ENCODE measurements at places on chromosomes 6 and 20.

- no peak for DNase-seq
Observed at GRCh38 chr6:152261179-152261578, 376.0 kb downstream of the SYNE1 start.

DNA sequence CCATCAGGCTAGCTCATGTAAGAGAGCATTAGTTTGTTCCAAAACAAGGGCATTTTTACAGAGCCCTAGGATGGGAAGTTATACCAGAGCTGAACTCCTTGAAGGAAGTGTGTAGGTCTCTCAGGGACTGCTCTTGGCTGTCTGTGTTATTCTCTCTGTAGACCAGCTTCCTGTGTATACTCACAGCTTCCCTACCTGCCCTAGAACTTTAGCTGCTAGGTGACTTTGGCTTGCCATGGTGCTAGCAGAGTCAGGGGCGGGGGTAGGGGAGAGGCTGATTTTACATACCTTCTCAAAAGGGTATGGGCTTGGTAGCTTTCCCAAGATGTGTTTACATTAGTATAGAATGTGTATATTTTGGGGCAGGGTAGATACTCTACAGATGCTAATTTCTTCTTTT, 17.4 kb downstream of the MAPRE1 start:
- no peak for DNase-seq

DNA sequence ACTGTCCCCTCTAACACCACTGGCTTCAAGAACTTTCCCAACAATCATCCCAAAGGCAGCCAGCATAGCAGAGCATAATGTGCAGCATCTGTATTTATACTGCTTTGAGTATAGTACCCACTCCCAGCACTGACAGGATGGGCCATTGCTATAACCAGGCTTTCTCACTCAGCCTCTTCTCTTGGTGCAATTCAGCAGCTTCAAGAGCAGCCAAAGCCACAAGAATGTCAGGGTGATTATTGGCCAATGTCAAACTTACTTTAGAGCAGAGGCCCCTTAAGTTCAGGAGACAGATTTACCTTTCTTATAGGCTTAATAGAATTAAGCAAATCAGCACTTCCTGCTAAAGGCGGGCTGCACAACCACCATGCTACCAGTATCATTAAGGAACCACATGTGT, 232.4 kb upstream of the RSPO3 start:
- DNase-seq, result no peak

DNA sequence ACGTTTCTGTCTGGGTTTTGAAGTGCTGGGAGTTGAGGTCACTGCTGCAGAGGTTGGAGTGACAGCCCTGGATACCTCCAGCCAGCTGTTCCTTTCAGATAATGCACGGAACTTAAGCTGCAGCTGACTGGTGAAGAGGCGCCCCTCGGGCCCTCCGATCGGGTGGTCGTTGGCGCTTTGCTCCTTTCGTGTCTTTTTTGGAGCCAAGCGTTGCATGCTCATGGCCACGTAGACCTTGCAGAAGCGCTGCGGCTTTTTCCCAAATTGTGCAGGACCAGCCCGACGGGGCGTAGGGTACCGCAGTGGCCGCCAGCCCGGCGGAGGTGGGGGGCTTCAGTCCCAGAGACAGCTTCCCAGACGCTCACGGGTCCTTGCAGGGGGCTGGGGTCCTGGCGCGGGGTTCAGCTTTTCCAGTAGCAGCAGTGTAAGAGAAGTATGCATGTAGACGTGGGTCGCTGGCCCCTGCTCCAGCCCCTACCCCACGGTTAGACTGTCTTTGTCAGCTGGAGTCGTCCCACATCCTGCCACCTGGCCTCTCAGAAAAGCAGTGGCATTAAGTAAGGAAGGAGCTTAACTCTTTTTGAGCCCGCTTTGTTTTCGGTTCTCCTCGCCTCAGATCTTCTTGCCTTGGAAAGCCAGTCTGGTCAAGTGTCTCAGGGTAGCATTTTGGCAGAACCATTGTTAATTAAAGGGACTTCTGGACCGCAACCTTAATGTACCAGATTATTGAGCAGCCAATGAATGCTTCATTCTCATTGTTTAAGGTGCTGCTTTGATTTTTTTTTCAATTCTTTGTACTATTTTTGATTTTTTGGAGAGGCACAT, 838 bp downstream of the TNFAIP3 start:
- no peak for DNase-seq

- DNase-seq, result no peak
Observed at GRCh38 chr6:29709188-29709587, 14.0 kb upstream of the HLA-F start.

GRCh38 chr20:34862724-34863123, 9.9 kb downstream of the GGT7 start:
- DNase-seq, result no peak

GRCh38 chr20:9359561-9360308, 154.7 kb upstream of the LAMP5 start:
- DNase-seq, result peak; percentile 34

DNA sequence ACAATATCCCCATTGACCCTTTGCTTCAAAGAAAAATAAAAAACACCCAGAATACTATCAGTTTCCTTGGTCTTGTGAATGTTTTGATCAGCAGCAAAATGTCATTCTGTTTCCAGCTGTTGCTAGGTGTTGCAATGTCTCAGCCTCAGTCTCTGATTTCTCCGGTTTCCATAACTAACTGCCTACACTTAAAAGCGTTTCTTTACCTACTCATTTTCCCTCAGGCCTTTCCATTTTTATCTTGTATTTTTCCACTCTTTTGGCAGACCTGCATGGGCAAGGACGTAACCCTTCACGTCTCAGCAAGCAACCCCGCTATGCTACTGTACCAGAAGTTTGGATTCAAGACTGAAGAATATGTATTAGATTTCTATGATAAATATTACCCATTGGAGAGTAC, 49.4 kb downstream of the KAT14 start:
- DNase-seq, result no peak

DNA sequence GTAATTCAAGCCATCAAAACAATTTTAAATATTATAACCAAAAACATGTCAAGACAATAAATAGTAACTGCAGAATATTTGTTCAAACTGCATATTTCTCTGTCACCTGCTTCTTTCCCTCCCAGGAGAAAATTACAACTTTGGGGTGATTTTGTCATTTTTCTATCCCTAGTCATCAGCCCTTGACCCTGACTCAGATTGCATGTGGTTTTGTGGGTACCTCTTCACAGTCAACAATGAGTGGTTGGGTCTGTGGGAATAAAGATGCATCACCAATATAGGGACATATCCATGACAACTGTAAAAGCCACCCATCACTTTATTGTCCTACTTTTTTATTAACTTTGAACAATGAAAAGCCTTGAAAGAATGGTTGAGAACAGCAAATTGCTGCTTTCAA, 7.3 kb downstream of the COL10A1 start:
- no peak for DNase-seq

- no peak for DNase-seq
Observed at GRCh38 chr6:140561701-140562100, 1187.3 kb upstream of the CITED2 start.

DNA sequence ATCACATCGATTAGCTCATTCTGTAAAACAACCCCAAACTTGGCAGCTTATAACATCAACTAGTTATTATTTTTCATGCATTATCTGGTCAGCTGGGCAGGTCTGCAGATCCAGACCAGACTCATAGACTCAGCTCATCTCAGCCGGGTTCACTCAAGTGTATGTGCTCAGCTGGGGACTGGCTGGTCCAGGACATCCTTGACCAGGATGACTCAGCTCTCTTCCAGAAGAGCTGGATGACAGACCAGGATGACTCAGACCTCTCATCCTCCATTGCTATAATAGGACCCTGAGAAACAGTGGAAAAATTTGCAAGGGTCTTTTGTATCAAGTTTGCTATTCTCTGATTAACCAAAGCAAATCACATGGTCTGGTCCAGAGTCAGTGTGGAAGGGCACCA, 312.5 kb upstream of the PLCB4 start:
- no peak for DNase-seq

- DNase-seq, result no peak
Observed at GRCh38 chr20:40464731-40465208, 224.3 kb downstream of the MAFB start.

GRCh38 chr20:11907621-11908020, 10.1 kb upstream of the BTBD3 start:
- no peak for DNase-seq

DNA sequence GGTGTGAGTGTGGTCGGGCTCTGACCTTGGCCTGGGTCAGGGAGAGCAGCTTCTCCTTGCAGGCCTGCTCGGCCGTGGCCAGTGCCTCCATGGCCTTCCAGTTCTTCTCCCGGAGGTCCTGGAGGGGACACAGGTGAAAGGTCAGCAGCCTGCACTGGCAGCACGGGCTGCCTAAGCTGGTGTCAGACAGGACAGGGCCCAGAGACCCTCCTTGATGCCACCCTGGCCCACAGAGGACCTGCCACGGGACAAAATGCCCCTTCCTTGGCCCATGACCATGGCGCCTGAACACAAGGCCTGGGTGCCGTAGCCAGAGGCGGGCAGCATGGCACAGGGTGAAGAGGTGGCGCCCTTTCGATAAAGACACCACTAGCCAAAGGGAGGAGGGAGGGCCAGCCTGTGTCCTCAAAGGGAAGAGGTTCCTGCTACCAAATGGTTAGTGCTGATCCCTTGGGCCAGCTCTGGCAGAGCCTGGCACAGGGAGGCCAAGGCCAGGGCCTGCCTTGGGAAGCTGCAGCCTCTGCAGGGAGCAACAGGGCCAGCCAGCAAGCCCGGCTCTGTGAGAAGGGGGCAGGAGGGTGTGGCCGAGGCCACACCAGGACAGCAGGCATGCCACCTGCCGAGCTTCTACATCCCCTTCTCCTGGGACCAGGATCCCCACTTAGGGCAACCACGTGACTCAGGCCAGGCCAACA, 54.8 kb downstream of the DSTN start:
- DNase-seq, result no peak

- DNase-seq, result no peak
Observed at GRCh38 chr20:3932277-3932676, 43.1 kb downstream of the PANK2 start.

GRCh38 chr6:33707771-33708170, 3.7 kb downstream of the UQCC2 start:
- no peak for DNase-seq

- DNase-seq, result no peak
Observed at GRCh38 chr6:122787721-122788120, 1.3 kb upstream of the SMPDL3A start.

DNA sequence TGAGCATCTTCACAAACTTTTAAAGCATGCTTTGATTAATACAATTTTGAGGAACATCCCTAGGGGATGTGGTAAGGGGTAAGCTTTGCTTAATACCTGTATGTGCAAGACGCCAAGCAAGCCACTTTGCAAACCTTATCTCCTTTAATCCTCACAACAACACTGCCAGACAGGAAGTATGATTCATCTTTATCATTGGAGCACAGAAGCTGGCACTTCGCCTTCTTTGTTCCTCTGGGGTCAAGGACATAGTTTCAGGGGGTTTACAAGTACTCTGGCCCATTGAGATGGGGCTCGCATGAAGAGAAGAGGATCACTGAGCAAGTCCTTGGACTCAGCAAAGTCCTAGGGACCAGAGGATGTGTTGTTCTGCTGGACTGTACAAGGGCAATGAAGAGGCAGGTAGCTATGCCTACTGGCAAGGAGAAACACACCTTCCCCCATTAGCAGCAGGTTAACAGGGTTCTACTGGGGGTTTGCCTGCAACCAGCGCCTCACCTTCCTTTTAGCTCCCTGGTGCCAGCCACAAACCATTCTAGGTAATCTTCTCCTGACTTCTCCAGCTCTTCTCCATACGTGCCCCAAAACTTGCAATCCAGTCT, 8.8 kb downstream of the TMEM244 start:
- no peak for DNase-seq

- no peak for DNase-seq
Observed at GRCh38 chr6:128754658-128755256, 128.2 kb upstream of the LAMA2 start.

DNA sequence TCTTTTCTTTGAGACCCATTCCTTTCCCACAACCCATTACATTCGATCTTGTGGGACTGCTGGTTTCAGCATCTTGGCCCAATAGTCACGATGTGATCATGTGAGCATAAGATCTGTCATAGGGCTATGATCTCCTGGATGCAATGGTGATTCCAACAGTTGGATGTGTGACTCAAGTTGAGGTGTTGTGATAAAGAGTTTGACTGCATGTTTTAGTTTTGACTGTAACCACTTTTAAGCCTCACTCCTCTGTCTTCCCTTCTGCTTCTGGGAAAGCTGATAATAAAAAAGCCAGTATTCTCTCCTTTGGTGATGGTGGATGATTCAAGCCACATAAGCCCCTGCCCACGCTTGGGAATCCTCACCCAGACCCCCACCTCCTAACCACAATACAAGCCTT, 117.0 kb upstream of the ASCC3 start:
- no peak for DNase-seq

GRCh38 chr6:32790306-32790705, 26.5 kb downstream of the HLA-DOB start:
- no peak for DNase-seq

DNA sequence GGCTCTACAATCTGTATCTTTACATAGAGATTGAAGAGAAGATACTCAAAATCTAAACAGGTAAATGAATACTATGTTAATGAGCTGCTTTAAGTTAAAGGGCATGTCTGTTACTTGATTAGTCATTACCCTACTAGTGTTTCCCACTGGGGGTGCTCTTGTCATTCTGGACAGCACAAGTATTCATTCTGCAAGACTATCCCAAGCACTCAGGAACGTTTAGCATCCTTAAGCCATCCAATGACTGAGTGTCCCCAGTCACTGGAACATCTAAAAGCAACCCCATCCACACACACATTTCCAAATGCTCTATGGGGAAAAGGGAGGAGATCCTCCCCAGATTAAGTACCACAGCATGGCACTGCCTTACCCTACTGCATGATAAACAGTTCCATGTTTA, 25.7 kb downstream of the EZR start:
- no peak for DNase-seq

- DNase-seq, result no peak
Observed at GRCh38 chr6:135465307-135465706, 32.2 kb downstream of the AHI1 start.
